ENCODE measurements at places on chromosomes 11 and 22.

DNA sequence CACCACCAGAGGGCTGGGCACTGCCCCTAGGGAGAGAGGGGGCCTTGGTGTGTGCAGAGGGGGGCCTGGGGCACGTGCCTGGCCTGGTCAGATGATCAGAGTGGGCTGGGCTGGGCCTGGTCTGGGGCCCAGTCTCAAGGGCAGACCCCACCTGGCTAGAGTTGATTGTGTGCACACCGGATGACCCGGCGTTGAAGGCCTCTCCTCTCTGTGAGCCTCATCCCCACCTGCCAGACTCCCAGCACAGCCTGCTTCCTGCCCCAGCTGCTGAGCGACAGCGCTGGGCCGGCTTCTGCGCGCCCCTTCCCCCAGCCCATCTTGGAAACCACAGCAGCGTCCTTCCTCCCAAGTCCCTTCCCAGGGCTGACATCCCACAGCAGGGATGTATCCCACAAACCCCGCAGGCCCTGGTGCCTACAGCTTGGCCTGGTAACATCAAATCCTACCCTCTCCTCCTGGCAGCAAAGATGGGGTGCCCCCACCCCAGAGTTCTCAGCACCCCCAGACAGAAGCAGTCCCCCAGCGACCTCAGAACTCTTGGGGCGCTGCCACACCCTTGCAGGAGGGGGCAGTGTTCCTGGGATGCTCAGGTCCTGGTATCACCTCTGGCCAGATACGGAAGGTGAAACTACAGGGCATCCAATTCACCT, 11.0 kb upstream of the TSSC4 start:
- no peak for DNase-seq

GRCh38 chr11:116282481-116282880, 490.3 kb downstream of the BUD13 start:
- DNase-seq, result no peak

DNA sequence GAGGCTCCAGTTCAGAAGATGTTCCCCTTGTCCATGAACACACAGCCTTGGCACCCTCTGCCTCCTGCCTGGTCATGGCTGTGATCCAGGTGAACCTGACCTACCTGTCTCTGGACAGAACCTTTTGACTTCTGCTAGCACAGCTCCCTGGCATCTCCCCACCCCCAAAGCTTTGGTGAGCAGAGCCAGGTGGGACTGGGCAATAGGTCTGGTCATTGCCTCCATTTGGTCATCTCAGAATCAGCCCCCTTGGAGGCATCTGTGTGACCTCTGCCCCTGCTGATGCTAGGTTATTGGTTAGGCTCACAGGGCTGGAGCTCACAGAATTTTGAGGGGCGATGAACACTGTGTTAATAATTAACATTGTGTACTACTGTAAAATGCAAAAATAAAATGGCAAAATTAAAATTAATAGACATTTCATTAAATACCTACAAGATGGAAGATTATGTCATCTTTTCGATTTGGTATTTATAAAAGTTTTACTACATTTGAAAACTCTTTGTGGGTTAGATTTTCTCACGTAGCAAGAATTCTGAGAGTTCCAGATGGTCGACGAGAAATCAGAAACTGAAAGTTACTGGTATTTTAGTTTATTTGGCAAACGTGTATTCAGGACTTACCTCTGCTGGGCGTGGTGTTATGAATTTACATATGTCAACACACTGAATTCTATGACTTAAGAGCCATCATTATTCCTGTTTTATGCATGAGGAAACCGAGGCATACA, 8.3 kb upstream of the KIAA0930 start:
- no peak for DNase-seq

DNA sequence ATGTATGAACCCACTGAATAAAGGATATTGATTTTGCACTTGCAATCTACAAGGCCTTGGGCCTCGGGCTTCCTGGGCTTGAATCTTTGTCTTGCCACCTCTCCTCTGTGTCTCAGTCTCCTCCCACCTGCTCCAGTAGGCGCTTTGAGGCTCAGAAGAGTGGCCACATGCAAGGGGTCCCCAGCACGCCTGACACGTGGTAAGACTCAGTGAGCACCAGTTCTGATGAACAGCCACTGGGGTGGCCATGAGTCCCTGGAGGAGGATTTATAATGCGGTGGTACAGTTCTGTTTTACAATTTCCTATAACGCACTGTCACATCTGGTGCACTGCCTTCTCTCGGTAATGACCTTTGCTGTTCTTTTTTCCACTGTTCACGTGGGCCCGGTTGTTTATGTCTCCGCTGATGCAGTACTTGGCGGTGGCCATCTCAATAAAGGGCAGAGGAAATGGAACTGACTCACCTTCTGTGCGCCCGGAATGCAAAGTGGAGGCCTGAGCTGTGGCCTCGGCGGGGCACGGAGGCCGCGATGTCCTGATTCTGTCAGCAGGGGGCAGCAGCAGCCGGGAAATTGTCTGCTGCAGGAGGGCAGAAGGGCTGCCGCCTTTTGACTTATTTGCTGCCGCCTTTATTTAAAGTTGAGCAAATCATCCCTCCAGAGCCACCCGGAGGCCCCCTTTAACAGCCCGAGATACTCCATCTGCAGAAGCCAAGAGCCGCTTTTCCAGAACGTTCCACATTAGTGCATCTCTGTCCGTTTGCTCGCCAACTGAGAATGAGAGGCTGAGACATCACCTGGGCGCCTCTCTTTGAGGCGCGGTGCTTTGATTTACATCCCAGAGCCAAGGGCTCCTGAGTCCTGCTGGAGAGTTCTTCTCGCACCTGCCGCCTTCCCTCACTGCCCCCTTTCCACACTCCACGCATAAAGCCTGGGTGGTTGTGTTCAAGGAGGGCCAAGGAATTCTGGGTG, 6.0 kb upstream of the IFT27 start:
- DNase-seq, result peak; percentile 66

DNA sequence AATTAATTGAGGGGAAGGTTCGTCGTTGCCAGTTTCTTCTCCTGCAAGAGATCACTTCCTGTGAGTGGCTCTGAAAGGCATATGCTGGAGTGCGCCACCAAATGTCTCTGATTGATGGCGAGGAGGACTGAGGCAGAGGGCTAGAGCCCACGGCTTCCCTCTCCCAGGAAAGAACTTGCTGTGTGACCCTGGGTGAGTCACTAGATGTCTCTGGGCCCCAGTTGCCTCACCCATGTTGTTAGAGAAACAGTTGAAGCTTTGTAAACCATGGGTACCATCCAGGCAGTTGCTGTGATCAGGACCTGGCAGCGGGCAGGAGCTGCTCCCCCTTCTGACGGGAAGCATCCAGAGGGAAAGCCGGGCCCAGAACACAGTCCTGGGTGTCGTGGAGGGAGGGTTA, 3.2 kb downstream of the ABCG4 start:
- DNase-seq, result no peak

- DNase-seq, result peak; percentile 75
Observed at GRCh38 chr11:62880231-62880802, 379 bp upstream of the SLC3A2 start.

DNA sequence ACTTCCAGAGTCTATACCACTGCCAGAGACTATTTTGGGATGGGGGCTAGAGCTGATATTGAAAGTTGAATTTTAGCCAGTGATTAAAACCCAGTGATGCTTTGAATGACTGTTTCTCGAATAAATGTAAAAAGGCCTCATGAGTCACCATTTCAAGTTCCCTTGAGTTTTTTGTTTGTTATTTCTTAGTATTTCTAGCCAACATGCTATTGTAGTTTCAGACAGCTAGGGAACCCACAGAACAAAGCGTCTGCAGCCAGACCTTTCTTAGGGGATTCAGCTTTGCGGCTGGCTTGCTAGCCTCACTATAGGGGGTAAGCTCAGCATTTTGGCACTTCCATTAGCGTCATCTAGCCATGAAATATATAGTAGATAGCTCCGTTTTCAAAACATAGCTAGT, 66.5 kb downstream of the DBX1 start:
- no peak for DNase-seq

- no peak for DNase-seq
Observed at GRCh38 chr11:79287952-79288351, 152.9 kb downstream of the TENM4 start.

DNA sequence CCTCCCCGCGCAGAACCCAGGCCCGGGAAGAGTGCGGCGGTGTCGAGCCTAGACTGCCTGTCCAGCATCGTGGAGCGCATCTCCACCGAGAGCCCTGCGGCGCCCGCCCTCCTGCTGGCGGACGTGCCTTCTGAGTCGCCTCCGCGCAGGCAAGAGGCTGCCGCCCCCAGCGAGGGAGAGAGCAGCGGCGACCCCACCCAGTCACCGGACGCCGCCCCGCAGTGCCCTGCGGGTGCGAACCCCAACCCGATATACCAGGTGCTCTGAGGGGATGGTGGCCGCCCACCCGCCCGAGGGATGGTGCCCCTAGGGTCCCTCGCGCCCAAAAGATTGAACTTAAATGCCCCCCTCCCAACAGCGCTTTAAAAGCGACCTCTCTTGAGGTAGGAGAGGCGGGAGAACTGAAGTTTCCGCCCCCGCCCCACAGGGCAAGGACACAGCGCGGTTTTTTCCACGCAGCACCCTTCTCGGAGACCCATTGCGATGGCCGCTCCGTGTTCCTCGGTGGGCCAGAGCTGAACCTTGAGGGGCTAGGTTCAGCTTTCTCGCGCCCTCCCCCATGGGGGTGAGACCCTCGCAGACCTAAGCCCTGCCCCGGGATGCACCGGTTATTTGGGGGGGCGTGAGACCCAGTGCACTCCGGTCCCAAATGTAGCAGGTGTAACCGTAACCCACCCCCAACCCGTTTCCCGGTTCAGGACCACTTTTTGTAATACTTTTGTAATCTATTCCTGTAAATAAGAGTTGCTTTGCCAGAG, 2.0 kb downstream of the MYOD1 start:
- DNase-seq, result no peak

GRCh38 chr11:74784234-74784633, 35.6 kb downstream of the RNF169 start:
- DNase-seq, result no peak
